ENCODE measurements at places on chromosomes 2 and 18. TPM values are rescaled to one million over a fixed set of nuclear protein-coding genes. Genes with fewer than 3 reads are reported as not detected.

DNA sequence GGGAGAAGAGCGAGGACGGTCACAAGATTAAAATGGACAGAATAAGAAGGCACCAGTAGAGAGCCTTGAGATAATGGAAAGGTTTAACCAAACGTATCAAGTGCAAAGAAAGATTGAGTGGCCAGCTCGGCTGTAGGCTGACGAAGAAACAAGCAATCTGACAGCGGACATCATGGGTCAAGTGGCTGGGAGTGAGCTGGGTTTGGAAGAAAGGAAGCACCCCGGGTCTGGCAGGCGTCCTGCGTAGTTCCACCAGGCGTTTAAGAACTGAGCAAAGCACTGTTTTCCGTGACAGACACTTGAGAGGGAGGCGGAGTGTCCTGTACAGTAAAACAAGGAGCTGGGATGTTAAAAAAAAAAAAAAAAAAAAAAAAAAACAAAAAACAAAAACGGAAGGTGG lies 27.1 kb downstream of the DAPL1 start:
- no peak for DNase-seq

KCNK3 gene
- polyA plus RNA-seq = 1.6 TPM

DNA sequence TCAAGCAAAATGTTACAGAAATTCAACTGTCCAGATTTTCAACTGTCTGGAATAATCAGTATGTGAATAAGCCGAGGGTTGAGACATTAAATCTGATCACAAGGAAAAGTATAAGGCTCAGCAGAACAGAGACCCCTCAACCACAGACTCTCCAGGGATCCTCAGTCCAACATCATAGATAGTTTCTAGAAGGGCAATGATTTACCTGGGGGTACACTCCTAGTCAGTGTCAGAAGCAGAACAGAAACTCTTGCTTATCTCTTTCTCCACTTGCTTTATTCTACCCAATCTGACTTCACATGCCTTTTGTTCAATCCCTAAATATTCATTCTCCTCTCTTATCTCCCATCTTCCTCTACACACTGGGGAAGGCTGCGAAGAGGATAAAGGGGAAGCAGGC lies 36.4 kb downstream of the ICOS start:
- DNase-seq = no peak

GRCh38 chr18:9709304-9709877 lies 1.3 kb downstream of the RAB31 start:
- DNase-seq = no peak

DNA sequence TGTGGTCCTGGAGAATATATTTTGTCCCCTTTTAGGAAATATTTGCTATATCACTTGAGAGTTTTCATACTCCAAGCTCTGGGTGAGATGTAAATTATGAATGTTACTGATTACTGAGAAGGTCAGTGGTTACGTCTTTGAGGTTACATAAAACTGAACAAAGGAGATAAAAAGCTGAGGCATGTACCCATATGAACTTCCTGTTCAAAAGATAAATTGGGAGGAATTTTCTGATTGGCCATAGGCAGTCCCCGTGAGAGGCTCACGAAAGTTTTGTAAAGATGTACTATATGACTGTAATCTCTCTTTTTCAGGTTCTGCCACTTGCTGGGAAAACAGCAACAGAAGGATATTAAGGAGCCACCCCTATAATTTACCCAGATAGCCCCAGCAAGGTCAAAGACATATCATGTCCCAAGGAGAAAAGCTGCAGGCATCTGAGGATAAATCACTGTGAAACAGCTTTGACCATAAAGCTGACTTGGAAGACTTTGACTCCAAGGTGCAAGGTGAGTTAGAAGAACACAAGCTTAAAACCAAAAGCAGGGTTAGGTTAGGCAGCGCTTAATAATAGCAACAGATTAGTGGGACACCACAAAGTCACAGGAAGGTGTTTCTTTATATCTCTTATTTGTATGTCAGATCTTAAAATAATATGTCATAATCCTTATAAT lies 90.4 kb downstream of the OSBPL6 start:
- DNase-seq = no peak

SPP2 gene
- not detected for polyA plus RNA-seq

GRCh38 chr2:16813593-16813992 lies 148.0 kb upstream of the CYRIA start:
- no peak for DNase-seq

Data from forelimb muscle (tissue), 1 donor.